Tongue (tissue), 3 donors: ENCODE measurements at places on chromosomes 3 and 15.

DNA sequence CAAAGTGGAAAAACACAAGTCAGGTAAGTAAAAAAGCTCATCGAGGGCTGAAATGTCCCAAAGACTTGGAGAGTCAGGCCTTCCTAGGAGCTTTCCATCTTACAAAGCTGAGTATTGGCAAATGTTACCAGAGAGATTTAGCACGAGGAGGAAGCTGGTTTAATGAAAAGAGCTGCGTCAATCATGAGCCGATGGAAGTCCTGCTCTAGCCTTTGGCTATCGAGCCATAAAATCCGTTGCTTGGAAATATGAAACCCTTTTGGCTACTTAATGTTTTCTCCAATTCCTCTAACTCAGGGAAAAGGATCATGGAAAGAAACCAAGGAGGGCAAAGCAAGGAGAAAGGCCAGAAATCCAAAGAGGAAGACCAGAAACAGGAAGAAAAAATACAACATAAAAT is 1074.6 kb downstream of the FHIT start:
- no peak for DNase-seq

DNA sequence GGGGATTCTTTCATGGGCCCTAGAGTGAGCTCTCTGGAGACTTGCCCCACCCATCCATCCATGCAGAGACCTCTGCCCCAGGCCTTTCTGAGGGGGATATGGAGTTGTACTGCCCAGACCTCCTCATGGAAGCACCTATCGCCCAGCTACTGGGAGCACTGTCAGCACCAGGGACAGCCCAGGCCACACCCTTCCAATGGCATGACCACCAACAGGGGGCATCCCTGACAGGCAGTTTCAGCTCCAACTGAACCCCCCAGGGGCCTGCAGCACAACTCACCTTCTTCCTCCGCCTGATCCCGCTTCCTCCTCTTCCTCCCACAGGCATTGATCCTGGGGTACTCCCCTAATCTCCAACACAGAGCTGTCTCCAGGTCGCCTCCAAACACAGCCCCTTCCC is 21.8 kb downstream of the MRPS11 start:
- DNase-seq = no peak

- no peak for DNase-seq
Measured at GRCh38 chr15:65930134-65930533, 60.8 kb downstream of the RAB11A start.

- no peak for DNase-seq
Measured at GRCh38 chr3:74443102-74443501, 171.4 kb downstream of the CNTN3 start.

DNA sequence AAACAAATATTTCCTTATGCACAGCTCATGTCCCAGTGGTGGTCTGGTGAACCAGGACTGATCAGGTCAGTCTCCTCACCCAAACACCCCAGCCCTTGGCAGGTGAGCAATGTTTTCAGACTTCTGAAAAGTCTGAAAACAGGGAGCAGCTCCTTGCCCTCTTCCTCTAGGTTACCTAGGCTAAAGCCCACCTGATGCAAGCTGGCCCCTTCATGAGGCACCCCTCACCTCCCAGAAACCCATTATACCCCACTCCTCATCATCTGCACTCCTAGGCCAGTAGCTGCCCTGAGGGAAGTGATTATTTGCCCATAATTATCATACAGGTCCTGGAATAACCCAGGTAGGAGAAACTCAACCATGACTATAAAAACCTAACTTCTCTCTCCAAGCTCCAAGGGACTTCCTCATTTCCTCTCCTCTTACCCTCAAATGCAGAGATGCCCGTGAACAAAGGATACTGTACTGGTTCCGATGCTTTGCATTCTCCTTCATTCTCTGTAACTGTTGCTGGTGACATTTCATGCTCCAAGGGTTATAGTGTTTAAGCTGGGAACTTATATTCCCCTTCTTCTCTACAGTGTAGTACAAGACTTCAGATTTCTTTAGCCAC is 5.2 kb upstream of the NCKIPSD start:
- DNase-seq = no peak

- DNase-seq = no peak
Measured at GRCh38 chr3:56748663-56749231, 53.0 kb downstream of the ARHGEF3 start.

DNA sequence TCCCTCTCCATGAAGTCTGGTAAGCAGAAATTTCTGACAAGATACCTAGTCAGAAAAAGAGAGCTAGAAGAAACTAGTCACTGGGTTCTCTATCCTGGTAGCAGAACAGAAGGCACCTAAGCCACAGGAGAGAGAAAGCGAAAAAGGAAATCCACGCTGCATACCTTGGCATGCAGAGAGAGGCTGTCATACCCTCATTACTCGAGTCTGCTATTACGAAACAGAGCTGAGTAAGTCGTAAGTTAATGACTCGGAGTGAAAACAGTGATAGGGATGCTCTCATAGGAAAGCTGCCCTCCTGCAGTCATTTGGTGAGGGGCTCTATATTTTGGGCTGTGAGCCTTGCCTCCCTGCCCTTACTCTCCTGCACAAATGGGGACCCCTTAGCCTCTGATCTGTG is 16.2 kb downstream of the CLRN1 start:
- no peak for DNase-seq

- DNase-seq = no peak
Measured at GRCh38 chr3:30527720-30528119, 78.7 kb upstream of the TGFBR2 start.

GRCh38 chr15:70772402-70772801 is 9.0 kb upstream of the UACA start:
- DNase-seq = no peak

GRCh38 chr3:14265246-14265962 is 86.8 kb downstream of the LSM3 start:
- DNase-seq = no peak

GRCh38 chr3:2823437-2824211 is 286.6 kb downstream of the IL5RA start:
- DNase-seq = no peak

DNA sequence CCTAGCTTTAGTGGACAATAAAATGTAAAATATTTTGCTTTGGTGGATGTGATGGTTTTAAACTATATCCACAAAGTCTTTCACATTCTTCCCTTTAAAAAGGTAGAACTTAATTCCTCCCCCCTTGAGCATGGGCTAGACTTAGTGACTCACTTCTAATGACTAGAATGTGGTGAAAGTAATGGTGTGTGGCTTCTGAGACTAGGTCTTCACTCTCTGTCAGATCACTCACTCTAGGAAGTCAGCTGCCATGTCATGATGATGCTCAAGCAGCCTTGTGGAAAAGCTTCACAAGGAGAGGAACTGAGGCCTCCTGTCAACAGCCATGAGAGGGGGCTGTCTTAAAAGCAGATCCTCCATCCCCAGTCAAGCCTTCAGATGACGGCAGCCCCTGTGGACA is 4.2 kb downstream of the LRRC2 start:
- no peak for DNase-seq

GRCh38 chr15:74007820-74008371 is 13.4 kb downstream of the PML start:
- DNase-seq = no peak

DNA sequence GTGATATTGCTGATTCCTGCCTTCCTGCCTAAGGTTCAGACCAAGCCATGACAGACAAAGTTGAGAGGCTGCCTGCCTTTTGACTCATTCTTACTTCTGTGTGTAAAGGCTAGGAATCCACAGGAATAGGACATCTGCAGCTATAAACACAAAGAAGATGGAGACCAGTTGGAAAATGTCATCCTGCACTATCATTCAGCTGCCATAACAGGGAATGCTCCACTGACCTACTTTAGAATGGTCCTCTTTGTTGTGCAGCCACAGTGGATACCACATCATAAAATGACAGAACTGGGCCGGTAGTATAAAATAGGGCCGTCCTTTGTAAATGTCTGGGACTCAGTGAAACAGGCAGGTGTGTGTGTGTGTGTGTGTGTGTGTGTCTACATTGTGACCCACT is 75.1 kb downstream of the STAC start:
- no peak for DNase-seq

GRCh38 chr15:81152339-81152738 is 18.3 kb downstream of the CFAP161 start:
- DNase-seq = no peak

- no peak for DNase-seq
Measured at GRCh38 chr3:104745313-104745712, 621.4 kb upstream of the ALCAM start.

DNA sequence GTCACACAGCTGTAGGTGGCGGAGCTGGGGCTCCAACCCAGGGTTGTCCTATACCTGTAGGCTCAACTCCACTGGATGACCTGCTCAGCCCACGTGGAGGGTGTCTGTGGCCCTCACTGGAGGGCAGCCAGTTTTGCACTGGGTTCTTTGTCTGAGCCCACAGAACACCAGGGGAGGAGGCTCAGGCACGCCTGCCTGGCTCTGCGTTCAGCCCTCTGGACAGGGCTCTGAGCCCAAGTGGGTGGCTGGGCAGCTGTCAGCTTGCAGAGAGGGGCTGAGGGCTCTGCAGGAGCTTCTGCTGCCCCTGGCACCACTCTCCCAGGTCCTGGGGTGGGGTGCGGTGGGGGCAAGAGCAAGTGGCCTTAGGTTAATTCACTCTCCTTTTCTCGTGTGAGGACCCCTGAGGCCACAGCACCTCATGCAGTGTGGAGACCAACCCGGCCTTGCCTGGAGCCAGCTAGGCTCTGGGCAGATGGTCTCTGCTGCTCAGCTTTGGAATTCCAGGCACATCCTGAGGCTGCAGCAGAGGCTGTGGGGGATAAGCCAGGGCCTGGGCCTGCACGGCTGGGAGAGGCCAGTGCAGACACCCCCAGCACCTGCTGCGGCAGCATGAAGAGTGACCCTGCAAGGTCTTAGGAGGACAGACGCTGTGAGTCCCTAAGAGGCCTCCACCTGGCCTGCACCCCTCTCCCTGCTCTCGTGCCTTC is 23.5 kb downstream of the DUSP7 start:
- DNase-seq = peak; percentile 54

- DNase-seq = no peak
Measured at GRCh38 chr3:106643684-106644161, 733.5 kb upstream of the CCDC54 start.

GRCh38 chr3:188217726-188218125 is 63.8 kb downstream of the LPP start:
- no peak for DNase-seq

DNA sequence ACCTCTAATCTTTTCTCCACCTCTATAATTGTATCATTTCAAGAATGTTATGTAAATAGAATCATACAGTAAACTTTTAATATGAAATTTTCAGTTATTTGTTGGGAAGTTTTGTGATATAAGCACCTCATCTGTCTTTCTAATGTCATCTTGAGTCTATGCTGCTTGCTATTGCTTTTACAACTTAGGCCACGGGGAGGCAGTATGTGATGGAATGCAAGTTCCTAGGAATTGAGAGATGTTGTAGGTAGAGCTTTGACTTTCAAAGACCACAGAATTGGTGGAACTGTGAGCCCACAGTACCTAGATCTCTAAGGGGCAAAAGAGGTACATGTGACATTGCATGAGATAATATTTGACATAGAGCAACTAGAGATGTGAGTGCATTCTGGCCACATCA is 328.3 kb downstream of the MFSD1 start:
- DNase-seq = peak; percentile 3

DNA sequence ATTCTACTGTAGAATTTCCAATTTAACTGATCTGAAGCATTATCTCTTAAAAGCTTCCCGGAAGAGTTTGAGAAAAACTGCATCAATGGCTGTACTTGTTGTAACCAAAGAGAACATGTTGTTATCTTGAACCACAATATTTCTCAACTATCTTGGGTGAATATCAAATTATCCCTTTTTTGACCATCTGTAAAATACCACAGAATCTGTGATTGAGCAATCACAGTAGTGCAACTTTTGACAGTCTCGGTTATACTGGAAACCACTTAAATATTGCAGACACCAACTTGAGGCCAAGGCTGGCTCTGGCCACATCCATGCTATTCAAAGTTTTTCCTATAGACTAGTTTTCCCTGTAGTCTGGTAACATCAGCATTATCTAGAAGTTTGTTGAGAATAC is 842.8 kb upstream of the EPHA6 start:
- DNase-seq = no peak

DNA sequence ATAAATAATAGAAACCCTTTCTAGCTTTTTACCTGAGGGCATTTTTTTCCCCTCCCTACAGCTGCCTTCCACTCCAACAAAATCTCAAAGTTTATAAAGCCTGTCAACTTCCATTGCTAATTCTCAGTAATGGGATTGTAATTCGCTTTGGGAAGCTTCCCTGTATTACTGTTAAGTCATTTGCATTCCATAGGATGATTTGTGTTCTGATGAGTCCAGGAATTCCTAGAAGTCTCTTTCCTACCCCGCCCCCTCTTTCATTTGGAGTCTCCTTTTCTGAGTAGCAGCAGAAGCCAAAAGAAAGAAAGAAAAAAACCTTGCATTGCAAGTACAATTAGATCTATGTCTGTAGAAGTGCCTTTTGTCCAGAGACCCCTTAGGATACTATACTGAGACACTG is 1033.3 kb downstream of the IGSF11 start:
- DNase-seq = no peak

- peak; percentile 50 for DNase-seq
Measured at GRCh38 chr3:37591116-37591781, 270.4 kb upstream of the CTDSPL start.

- DNase-seq = peak; percentile 25
Measured at GRCh38 chr15:65146438-65146837, 12.8 kb upstream of the PDCD7 start.

DNA sequence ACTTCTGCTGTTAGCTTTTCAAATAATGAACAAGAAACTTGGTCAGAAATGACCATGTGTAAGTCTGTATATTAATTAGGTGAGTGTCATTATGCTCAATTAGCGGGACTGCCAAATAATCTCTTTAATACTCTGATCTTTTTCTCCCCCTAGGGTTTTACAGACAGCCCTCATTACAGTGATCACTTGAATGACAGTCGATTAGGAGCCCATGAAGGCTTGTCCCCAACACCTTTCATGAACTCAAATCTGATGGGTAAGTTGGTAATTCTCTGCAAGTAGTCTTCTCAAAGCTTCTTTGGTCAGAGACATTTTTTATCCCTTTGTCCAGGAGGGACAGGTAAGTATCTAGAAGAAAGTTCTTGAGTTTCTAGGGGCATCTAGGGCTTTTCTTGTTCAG is 173.2 kb downstream of the TCF12 start:
- no peak for DNase-seq

GRCh38 chr3:41405466-41405865 is 206.2 kb downstream of the CTNNB1 start:
- DNase-seq = no peak

DNA sequence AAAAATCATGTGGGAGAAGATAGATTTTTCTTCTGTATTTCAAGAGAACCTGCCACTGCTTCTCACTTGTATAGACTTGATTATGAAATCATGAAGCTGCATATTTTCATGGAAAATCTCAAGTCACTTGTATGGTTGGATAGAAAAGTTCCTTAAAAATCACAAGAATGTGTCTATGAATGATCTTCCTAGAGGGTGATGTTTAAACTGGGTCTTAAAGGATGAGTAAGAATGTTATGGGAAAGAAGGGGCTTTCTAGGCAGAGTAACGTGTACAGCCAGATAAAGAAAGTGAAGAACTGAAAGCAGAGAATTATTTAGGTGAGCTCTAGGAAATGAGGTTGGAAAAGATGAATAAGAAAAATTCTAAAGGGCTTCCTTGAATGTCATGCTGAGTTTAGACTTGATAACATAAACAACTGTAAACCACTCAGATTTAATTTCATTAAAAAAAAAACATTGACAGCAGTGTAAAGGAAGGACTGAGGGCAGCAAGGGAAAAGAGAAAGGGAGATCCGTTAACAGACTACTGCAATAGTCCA is 5.0 kb downstream of the CD47 start:
- no peak for DNase-seq
